Epithelial cell of esophagus (primary cell): ENCODE measurements at places on chromosomes 16 and 17.

DNA sequence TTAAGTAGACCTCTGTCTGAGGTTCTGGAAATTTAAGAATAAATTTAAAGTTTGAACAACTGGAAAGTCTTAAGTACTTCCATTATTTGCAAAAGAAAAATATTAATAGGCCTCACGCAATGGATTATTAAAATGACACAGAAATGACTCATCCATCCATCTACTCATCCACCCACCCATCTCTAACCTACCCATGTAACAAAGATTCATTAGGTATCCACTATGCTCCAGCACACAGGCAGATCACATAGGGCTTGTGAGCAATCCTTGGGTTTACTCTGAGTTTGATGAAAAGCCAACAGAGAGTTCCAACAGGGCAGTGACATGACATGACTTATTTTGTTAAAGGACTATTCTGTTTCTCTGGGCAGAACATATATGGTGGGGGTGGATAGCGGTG lies 93.3 kb downstream of the HELZ start:
- peak; percentile 82 for DNase-seq

DNA sequence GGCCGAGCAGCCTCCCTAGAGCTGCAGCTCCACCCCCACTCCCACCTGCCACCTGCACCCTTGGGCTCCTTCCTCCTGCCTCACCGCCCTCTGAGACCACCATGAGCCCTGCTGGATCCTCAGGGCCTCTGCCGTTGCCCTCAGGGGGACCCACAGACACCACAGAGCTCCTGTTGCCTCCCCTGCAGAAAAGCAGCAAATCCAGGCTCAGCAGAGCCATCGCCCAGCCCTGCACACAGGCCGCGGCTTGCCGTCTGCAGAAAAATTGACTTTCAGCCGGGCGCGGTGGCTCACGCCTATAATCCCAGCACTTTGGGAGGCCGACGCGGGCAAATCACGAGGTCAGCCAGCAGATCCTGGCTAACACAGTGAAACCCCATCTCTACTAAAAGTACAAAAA lies 7.0 kb upstream of the PPP1R27 start:
- DNase-seq = peak; percentile 48

DNA sequence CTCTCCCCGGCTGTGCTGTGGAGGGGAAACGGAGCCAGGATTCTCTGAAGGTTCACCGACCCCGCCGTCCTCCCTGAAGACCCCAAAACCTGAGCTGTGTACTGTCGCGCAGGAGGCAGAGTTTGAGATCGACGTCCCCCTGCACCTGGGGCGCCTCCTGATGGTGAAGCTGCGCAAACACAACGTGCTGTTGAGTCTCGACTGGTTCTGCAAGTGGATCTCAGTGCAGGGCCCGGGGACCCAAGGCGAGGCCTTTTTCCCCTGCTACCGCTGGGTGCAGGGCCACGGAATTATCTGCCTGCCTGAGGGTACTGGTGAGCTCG lies 62.6 kb upstream of the TEKT1 start:
- DNase-seq = peak; percentile 68

DNA sequence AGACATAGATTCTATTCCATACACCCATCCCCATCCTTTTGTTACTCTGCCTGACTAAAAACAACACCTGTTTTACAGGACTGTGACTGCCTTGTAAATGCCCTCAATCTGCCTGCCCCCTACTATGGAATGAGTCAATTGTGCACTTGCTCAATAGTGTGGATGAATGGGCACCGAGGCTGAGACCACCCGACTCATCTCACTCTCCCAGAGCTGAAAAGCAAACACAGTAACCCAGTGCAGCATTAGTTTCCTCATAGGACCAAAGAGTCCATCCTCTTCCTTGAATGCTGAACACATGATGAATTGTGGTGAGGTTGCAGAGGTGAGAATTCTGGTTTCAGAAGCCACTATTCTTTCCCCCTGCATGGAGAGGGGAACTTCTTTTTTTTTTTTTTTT lies 233.7 kb downstream of the ZFHX3 start:
- no peak for DNase-seq

GRCh38 chr17:55407641-55408566 lies 13.7 kb downstream of the MMD start:
- DNase-seq = no peak

DNA sequence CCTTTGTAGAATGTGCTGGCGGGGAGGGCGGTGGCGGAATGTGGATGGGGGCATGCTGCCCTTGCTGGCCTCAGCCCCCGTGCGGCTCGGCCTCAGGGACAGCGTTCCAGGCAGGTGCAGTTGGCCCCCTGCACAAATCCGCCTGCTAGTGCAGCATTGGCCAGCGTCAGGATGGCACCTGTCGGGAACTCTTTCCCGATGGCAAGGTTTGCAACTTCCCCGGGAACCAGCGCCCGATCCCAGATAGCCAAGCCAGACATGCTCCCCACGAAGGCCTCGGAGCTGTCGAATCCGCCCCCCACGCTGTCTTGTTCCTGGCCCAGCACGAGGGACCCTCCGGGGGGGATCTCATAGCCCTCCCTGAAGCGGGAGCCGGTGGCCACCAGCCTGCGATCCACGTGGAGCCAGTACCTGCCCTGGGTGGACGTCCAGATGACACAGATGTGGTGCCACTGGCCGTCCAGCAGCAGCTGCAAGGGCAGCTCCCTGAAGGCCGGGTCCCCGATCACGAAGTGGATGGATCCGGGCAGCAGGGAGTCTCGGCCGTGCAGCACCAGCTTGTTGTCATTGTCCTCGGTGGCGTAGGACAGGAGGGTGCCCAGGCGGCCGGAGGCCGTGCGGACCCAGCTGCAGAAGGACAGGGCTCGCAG lies 2.8 kb downstream of the PTX4 start:
- DNase-seq = no peak

DNA sequence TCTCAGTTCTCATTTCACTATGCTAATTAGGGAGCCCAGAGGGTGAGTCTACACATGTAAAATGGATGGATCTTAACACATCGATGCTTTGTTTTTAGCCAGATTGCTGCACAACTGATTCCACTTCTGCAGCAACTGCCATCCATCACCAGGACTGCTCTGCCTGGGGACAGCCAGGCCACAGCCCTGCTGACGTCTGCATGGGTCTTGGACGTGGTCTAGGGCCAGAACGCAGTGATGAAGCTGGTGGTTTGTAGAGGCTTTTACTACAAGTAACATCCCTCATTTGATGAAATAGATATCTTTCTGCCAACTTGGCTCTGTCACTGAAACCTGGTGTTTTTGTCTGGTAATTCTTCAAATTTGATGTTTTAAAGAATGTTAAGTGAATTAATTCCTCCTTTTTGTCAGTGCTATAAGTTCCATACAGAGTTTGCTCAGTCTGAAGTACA lies 50.6 kb downstream of the MARCHF10 start:
- DNase-seq = no peak

DNA sequence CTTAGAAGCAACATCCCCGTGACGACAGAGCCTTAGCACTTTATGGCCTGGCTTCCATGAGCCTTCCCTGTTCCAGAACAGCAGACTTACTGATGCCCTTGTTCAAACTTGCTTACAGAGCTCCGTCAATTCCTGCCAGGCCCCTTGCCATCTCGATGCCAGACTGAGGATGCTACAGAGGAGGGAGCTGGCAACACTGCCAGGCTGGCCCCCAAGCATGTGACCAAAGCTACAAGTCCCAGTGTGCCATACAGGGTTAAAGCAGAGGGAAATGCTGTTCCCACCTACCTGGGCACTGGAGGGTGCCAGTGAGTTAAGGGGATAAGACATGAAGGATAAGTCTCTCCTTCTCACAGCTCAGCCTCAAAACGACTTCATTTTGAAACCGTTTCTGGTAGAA lies 33.5 kb upstream of the SREBF1 start:
- no peak for DNase-seq

- no peak for DNase-seq
Observed at GRCh38 chr16:30777591-30778297, 9.3 kb downstream of the ZNF629 start.

GRCh38 chr17:80177986-80178595 lies 8.3 kb downstream of the CARD14 start:
- DNase-seq = no peak

GRCh38 chr16:87648236-87648635 lies 45.9 kb downstream of the JPH3 start:
- no peak for DNase-seq

DNA sequence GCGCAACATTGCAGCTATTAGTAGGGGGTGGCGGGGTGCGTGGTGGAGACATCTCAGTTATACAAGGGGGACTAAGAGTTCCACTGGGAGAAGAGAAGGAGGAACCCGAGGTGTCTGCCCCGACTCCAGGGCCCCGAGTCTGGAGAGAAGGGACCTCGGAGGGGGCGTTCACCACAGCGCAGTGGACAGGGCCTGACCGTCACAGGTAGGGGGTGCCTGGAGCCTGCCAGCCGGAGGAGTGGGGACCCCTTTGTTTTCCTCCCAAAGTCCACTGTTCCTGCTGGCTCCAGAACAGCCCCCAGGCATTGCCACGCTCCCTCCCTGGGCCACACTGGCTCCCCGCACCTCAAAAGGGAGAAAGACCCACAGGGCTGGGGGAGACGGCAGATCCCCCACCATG lies 175.9 kb upstream of the TNRC6C start:
- DNase-seq = no peak

DNA sequence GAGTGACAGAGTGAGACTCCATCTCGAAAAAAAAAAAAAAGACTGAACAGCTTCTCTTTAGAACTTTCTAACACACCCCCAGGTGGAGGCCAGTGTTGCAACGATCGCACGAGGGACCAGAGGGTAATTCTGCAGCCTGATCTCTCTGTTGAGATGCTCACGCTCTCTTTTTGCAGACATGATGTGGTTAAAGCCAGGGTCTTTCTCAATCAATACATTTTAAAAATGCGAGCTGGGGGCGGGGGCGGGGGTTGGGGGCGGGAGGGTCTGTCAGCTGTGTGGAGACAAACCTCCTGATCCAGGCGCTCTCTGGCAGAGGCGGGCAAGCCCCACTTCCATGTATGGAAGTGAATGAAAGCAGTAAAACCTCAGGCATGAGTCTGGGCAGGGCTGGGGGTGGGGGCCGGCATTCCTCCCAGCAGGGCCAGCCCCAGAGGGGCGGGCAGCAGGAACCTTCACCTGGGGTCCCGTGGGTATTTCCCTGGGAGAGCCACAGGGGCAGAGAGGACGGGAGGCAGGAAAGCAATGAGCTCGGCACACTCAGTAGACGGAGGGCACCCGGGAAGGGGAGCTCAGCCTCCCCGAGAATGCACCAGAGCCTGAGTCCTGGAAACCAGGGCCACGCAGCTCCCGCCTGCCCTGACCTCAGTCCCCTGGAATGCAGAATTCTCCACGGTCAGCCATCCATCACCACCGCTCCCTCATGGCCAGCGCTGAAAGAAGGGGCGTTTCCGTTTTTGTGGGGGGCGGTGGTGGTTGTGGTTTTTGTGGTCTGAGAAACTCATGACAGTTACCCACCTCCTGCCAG lies 28.0 kb downstream of the NXN start:
- DNase-seq = peak; percentile 63

DNA sequence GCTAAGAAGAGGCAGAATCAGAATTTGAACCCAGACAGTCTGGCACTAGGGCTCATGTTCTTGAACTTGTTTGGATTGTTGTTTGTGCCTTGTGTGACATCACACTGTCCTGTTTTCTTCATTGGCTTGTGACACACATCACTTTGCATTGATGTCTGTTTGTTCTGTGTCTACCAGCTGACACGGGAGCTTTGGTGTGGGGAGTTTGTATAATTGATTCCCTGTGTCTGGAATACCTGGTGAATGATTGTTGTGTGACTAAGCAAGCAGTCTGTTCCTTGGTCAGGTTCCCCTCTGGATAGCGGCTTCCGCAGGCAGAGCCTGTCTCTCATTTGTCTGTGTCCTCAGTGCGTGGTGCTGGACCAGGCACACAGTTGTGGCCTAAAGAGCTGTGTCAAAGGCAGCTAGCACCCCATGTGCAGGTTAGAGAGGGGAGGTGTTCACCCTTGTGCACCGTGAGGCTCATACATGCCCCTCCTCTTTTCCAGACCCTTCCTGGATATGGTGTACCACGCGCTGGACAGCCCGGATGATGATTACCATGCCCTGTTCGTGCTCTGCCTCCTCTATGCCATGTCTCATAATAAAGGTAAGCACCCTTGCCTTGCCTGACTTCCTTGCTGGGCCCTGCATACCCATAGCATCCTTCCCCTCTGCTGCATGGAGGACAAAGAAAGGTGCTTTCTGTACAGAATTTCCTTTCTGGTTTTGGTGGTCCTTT lies 80.1 kb downstream of the CLEC16A start:
- DNase-seq = peak; percentile 64

DNA sequence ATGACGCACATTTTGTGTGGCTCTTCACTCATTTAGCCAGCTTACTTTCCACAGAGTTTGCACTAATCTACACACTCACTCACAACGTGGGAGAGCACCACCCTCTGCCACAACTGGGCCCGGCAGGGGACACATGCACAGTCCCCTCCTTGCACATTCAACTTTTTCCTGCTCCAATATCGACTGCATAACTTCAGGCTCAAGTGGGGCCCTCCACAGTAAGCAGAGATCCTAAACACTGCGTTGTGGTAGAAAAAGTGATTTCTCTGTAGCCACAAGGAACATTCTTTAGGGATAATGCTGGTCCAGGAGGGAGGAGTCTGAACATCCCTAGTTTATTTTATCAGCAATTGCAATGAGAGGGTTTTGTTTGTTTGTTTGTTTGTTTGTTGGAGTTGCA lies 40.0 kb downstream of the MRPS23 start:
- DNase-seq = no peak

- no peak for DNase-seq
Observed at GRCh38 chr17:22461460-22462145, 769.3 kb downstream of the KCNJ18 start.

DNA sequence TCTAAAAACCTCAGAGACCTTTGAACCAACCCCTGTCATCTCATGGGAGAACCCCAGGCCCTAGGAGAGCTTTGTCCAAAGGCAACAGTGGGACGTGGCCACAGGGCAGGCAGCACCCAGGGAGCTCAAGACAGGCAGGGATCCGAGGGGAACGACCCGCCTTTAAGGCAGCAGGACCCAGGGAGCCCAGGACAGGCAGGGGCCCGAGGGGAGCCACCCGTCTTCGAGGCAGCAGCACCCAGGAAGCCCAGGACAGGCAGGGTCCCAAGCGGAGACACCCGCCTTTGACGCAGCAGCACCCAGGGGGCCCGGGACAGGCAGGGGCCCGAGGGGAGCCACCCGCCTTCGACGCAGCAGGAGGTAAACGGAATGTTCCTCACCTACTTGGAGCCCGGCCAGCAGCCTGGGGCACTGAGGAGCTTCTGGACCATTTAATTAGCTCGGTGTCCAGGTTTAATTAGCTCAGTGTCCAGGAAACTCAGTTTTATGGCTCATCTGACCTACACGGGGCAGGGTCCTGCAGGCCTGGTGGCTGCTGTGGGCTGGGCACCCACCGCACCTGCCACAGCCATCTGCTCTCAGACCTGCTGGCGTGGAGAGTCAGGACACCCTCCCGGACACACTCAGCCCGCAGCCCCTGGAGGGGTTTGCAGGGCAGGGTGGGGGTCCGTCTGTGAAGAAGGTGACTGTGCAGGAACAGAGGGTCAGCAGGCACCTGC lies 24.4 kb downstream of the PIEZO1 start:
- DNase-seq = no peak

DNA sequence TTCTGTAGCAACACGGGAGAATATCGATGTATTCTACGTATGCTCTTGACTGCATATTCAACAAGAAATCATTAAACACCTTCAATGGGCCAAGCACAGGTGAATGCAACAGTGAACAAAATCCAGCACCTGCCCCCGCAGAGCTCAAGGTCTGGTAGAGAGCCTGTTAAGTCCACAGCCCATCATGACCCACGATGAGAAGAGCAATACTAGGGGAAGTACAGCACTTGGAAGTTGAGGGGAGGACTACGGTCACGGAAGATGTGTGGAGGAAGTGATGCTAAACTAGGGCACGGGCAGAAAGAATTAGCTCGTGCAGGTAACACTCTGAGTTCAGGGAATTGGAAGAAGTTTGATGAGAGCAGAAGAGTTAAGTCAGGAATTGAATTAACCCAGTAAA lies 253.6 kb downstream of the HAPSTR1 start:
- no peak for DNase-seq
